ENCODE measurements at places on chromosomes 16 and 17.

GRCh38 chr17:68600067-68600930 is 868 bp downstream of the FAM20A start:
- DNase-seq, result no peak

GRCh38 chr17:15965528-15965927 is 20.6 kb downstream of the ADORA2B start:
- no peak for DNase-seq

GRCh38 chr16:70715860-70716357 is 30.1 kb upstream of the MTSS2 start:
- no peak for DNase-seq

- peak; percentile 74 for DNase-seq
Measured at GRCh38 chr16:67936124-67936879, at the start of gene PSMB10. PSMB10 (minus strand) TSS chr16:67936850; CDS start chr16:67936749, 101 bp downstream.

DNA sequence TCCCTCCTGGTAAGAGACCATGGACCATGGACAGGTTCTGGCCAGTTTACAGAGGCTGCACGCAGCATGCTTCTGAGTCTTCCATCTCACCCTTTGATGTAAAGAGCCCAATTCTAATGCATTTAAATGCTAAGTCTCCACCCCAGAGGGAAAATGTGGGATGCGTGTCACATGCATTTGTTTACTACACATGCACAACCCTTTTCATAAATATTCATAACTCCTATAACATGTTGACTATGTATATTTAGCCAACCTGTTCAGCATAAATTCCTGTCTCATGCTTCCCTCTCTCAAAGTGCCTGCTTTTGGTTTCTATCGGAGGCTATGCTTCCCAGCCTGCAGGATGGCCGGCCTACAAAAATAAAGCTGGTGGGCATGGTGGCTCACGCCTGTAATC is 260.3 kb downstream of the STX8 start:
- DNase-seq, result no peak

GRCh38 chr16:69926241-69926640 is 24.9 kb upstream of the CLEC18A start:
- DNase-seq, result no peak

DNA sequence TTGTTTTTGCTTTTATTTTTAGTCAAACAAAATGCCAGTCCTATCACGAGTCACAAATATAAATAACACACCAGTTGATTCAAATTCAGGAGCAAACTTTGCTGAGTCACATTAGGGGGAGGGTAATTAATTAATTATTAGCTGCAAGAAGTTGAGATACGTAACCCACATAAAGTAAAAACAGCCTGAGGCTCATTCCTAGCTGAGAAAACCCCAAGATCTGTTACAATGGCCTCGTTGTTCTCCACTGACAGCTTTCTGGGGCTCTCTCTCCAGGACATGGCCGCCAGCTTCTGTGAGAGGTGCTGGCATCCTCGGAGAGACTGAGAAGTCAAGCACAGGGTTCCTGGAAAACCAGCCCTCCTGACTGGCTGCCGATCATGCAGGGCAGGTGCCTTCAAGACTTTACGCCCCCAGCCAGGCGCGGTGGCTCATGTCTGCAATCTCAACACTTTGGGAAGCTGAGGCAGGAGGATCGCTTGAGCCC is 11.1 kb downstream of the RAB40B start:
- no peak for DNase-seq

GRCh38 chr17:27423651-27424050 is 32.6 kb upstream of the KSR1 start:
- no peak for DNase-seq

DNA sequence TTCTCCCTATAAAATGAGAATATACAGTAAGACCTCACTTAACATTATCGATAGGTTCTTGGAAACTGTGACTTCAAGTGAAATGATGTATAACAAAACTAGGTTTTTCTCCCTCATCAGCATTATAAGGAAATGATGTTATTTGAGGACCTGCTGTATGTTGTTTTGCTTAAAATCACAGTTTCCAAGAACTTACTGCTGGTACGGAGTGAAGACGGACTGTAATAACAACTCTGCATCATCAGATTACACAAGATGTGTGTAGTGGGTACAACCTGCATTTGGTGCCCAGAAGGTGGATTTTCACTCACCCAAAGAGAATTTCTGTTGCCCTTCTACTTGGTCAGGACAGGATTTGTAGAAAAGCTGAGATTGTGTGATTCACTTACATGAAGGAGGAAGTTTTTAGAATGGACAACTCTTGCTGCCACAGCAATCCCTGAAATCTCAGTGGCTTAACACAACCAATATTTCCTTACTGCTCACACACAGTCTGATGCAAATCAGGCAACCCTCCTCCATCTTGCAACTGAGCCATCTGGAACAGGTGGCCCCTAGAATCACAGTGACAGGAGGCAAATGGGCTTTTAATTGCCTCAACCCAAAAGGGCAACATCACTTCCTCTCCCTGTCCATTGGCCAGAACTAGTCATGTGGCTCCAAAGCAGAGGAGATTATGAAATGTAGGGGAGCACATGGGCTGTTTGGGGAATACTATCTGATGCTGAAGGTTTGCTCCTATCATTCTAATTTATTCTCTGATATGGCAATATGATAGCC is 67.6 kb upstream of the CACNG5 start:
- peak; percentile 78 for DNase-seq

Measured in T-helper 2 cell (primary cell).